Fibroblast of lung (primary cell): ENCODE measurements at places on chromosomes 3 and 15.

GRCh38 chr15:66795851-66796250, 93.8 kb downstream of the SMAD6 start:
- DNase-seq: no peak

GRCh38 chr15:56950979-56951378, 32.5 kb downstream of the TCF12 start:
- no peak for DNase-seq

DNA sequence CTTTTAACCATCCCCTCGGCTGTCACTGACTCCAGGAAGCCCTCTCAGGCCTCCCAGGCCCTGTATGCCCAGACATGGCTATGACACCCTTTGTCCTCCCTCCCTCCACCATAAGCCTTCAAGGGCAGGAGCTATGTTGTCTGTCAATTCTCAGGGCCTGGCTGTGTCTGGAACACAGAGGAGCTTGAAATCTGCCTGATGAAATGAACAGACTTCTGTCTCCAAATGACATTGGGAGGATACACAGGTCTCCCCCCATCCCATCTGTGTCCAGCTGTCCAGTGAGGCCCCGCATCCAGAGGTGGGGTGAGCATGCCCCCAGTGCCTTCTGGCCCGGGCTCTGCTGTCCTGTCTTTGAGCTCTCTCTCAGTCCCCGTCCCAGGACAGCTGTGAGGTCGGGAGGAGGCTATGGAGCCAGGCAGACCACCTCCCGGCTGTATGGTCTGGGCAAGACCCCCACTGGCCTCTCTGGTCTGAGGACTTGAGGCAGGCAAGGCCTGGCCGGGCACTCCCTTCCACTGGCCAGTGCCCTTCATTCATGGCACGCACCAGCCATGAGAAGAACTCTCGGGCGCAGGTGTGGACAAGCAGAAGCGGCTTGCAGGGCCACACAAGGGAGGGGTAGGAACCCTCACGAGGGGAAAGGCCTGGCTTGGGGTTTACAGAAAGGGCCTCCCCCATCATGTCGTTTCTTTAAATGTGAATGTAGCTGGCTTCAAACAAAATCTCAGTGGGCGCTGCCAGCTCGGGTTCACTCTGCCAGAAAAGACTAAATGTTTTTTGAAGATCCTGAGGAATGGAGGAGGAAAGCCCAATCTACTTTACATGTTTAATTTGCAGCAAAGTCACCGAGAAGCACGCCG, 38.9 kb downstream of the PCSK6 start:
- no peak for DNase-seq

GRCh38 chr3:182967218-182968204, 12.8 kb downstream of the DCUN1D1 start:
- DNase-seq: no peak
